ENCODE measurements at places on chromosomes 1 and 21. TPM values are rescaled to one million over a fixed set of nuclear protein-coding genes. Genes with fewer than 3 reads are reported as not detected.

RNF186 gene
- total RNA-seq: not detected

CELA2B gene
- not detected for total RNA-seq

DNA sequence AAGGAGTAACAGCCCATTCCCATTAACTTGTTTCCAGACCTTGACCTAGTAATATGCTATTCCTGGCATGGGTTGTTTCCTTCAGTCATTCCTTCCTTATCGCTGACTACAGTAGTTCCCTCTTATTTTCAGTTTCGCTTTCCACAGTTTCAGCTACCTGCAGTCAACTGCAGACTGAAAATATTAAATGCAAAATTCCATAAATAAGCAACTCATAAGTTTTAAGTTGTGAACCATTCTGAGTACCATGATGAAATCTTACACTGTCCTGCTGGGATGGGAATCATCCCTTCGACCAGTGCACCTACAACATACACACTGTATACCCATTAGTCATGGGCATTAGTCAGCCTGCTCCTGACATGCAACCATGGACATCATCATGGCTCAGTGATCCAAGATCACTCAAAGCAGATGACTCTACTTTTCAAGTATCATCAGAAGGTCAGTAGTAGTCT lies 66.7 kb downstream of the CCDC30 start:
- DNase-seq: no peak

DNA sequence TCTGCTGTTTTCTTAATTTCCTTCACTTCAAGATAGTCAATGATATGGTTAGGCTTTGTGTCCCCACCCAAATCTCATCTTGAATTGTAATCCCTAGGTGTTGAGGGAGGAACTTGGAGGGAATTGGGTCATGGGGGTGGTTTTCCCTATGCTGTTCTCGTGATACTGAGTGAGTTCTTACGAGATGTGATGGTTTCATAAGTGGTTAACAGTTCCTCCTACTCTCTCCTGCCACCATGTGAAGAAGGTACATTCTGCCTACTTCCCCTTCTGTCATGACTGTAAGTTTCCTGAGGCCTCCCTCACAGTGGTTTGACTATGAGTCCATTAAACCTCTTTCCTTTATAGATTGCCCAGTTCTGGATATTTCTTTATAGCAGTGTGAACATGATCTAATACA lies 74.0 kb upstream of the SAMSN1 start:
- no peak for DNase-seq

DNA sequence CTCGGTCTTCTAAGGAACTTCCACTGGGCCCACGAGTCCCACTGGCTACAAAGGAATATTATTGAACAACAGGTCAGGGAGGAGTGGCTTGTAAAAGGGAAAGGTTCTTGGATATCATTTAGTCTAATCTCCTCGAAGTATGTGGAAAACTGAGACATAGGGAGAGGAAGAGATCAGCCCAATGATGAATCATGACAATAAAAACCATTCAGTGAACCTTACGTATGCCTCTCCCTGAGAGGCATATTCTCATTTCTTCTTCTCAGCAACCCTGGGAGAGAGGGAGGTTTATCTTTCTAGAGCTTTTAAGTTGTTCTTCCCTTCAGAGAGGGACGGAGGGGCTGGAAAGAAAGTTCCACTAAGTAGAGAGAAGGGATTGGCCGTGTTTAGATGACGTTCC lies 5.3 kb upstream of the MOB3C start:
- DNase-seq: no peak

- DNase-seq: peak; percentile 37
Measured at GRCh38 chr1:171138980-171139379, 46.1 kb upstream of the FMO2 start.

- no peak for DNase-seq
Measured at GRCh38 chr1:973459-974292, 7.4 kb downstream of the PLEKHN1 start.

DNA sequence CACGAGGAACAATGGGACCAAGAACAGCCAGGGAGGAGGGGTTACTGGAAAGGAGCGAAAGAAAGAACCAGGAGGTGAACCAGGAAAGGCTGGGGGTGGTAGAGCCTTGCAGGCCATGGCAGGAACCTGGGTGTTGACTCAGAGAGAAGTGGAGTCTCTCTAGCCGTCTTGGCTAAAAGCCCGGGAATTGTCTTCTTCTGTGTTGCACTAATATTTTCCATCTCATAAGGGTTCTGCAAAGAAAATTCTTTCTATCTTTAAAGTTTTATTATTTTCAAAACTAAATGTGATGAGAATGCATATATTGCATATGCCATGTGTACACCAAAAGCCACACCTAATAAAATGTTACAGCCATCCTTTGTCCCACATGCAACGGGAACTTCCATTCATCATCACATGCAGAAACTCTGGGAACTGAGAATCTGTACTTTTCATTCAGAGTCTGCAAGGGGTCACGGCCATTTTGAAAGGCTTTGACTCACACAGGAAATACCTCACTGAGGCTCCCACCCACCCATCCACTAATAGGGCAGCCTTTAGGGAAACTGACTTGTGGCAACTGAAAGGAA lies 38.0 kb downstream of the ERG start:
- DNase-seq: no peak

- no peak for DNase-seq
Measured at GRCh38 chr1:43031316-43032203, 72.9 kb upstream of the SLC2A1 start.

DNA sequence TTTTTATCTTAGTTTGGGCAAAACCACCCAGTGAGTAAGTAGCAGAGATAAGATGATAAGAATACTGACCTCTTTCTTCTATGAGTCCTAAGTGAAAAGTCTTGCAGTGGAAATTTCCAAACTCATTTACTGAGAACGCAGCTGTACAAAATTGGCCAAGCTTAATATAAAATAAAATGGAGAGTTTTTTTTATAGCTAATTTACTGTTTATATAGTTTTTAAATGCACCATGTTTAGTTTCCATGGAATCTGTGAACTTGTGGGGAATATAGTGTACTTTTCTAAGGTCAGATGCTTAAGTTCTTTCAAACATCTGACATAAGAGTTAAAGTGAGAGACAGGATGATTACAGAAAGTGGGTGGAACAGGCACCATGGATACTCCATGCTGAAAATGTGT lies 833.5 kb downstream of the ADGRL2 start:
- no peak for DNase-seq

- no peak for DNase-seq
Measured at GRCh38 chr1:110047463-110047862, 13.0 kb downstream of the STRIP1 start.
